Dorsolateral prefrontal cortex (tissue), 122 donors: ENCODE measurements at places on chromosomes 2 and 18.

DNA sequence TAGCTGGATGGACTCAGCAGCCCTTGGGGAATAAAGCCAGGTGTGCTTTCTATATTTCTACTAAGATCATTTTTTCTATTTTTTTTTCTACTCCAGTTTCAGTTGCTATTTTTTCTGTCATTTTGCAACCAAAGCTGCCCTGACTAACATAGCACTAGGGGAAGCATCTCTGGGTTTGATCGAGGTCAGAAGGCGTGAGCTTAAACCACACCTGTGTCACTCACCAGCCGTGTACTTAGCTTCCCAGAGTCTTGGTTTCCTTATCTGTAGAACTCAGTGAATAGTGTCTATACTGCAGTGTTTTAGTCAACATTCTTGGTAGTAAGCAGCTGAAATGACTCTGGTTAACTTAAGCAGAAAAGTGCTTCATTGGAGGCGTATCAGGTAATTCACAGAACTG is 489.6 kb upstream of the SPRED2 start:
- no peak for DNase-seq

DNA sequence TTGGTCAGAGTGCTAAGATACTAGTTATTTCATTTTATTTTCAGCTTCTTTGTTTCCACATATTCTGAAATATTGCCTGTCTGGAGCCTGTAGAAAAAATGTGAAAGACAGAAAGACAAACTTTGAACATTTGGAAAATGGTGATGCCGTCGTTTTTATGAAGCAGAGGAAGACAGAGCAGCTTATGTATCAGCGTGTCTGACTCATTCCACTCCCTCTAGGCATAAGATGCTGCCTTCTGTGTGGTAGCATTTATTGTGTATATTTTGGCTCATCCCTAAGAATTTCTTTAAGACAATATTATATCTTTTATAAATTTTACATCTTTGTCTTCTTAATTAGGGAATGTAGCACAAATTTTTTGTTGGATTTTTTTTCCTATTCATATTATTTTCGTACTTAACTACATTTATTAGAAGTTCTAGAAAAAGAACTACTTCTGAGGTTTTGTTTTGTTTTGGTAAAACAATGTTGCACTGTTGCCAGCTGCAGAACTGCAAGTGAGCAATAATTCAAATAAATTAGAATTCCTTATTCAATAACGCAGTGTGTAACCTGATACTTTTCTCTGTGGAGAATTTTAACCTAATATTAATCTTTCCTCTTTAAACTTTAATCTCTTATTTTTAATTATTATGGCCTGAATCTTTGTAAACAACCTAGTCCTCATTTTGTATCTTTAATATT is 300.4 kb downstream of the ZNF407 start:
- no peak for DNase-seq

DNA sequence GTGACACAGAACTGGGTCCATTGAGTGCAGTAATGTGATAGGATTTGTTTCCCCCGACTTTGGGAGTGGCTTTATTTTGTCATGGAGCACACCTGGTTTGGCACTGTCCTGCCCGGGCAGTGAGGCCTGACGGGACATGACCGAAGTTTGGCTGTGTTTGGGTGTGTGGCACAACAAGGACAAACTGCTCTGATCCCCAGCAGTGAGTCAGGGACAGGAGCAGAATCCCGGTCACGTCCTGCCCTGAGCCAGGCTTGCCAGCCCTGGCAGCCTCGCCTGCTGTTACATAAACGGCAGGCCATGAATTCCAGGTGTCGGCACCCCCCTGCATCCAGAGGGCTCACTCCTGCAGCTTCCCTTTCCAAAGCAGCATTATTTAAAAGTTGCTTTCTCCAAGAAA is 45.7 kb downstream of the IMPA2 start:
- no peak for DNase-seq

DNA sequence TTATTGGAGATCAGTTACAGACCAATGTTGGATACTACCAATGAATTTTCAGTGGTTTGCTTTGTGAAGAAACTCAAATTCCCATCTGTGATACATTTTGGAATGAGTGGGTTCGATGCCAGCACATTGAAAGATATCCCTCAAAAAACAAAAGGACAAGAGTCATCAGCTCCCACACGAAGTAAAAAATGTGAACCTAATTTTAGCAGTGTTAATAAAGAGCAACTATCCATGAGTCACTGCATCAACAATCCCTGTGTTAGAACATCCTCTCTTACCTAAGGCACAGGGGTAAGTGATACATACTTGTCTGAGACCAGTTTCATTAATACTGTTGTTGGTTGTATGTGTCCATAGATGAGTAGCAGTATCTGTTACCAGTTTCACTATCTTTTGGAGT is 551.8 kb upstream of the SOX11 start:
- no peak for DNase-seq

- DNase-seq = no peak
Measured at GRCh38 chr18:46072376-46072867, 362 bp upstream of the PSTPIP2 start.

GRCh38 chr2:12584338-12584737 is 132.4 kb upstream of the TRIB2 start:
- no peak for DNase-seq

DNA sequence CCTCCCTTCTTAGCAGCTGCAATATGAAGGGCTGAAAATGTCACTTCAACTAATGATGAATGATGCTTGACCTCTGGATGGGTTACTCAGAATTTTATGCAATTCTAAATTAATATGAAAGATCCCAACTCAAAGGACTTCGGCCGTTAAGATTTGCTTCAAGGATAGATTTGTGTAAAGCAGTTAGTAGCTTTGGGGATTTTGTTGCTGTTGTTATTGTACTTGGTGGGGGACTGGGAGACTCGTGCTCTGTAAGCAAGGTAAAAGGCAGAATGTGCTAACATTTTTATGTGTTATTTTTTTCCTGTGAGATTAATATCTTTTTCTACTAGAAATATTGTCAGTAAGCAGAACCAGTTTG is 478.8 kb downstream of the ARHGAP15 start:
- no peak for DNase-seq

DNA sequence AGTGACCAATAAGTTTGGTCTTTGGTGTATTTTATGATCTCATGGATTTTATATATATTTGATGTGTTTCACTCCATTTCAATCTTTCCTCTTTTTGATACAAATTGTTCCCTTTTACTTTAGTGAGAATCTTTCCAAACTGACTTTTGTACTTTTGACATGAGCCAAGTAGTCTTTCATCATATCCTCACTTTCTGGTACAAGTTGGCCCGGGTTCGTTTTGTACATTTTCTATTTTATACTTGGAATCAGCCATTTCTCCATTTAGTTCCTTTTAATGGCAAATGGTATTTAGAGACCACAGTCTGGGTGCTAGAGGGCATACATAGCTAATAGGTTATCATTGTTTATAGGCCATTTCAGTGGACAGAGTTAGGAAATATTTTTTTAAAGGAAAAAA is 147.9 kb upstream of the MYO3B start:
- no peak for DNase-seq

DNA sequence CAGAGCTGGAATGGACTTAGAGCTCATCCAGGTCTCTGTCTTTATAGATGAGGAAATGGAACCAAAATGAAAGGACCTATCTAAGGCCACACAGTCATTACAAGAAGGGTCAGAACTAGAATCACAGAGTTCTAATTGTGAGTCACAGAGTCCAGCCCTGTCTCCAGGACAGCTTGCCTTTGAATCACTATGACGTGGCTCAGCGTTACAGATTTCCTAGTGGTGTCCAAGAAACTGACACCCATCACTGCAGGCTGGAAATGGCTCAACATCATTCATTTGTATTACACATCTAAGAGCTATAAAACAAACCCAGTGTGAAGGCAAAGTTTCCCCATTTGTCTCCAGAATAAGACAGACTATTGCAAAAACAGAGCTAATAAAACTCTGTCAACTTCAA is 164.3 kb upstream of the SIX2 start:
- no peak for DNase-seq
